ENCODE measurements at places on chromosomes 12 and 14.

GRCh38 chr14:45222485-45223262 is 30.3 kb downstream of the MIS18BP1 start:
- DNase-seq: no peak

DNA sequence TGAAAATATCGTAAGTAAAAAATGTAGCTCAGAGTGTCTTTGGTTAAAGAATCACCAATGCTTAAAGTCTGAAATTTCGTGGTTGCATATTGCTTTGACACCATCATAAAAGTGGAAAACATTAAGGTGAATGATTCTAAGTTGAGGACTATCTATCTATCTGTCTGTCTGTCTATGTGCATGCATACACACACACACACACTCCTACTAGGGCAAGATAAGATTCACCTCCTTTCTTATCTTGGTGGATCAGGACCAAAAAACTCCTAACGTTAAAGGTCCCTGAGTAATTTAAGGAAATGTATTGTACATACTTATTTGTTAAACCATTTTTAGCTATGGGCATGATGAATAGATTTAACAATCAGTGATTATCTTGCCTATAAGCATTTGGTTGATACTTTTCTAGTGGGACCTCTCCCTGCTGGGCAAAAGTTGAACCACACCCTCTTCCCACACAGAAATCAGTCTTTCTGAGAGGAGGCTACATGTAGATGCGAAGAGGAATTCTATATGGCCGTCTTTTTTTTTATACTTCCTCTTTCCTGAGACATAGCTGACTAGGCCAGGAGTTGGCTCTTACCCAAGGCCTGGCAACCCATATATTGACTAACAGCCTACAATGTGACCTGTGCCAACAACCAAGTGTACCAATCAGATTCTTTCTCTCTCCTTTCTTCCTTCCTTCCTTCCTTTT is 19.3 kb upstream of the LLPH start:
- no peak for DNase-seq

DNA sequence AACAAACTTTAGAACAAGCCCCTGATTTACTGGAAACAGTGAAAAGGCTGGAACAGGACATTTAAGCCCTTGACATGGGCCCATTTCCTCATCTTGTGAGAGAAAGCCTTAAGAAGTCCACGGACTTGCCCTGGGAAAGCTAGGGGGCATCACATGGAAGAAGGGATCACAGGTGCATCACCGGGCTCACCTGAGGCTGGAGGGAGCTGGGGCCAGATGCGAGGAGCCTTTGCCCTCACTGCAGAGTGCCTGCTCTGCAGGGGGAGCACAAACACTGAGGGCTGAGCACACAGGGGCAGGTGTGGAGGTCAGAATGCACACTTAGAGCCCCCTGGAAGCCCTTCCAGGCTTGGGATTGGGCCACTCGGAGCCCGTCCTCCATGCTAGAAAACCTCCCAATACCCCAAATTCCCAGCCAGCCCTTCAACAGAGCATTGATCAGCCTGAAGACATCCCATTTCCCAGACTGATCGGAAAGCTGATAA is 5.2 kb upstream of the KRT1 start:
- DNase-seq: no peak

GRCh38 chr12:45235087-45236025 is 19.5 kb downstream of the ANO6 start:
- no peak for DNase-seq

DNA sequence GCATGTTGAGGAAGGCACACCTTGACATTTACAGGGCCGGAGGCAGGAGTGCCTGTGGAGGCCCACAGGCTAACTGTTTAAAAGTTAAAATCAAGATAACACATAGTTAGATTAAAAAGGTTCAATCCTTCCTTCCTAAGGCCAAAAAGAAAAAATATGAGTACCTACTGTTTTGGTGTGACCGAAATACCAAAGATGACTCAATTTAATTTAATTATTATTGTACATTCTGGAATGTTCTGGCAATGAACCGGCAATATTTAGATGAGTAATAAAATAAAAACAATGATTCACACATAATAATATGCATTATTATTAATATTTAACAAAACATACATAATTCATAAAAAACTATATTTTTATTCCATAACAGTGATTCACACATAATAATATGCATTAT is 136.8 kb upstream of the NTF3 start:
- no peak for DNase-seq

GRCh38 chr14:86027144-86027543 is 497.2 kb downstream of the FLRT2 start:
- no peak for DNase-seq

- no peak for DNase-seq
These were observed 1.2 kb downstream of the MLF2 start for GRCh38 chr12:6751767-6752166.

GRCh38 chr14:105617201-105617777 is 90.9 kb downstream of the TMEM121 start:
- DNase-seq: no peak

DNA sequence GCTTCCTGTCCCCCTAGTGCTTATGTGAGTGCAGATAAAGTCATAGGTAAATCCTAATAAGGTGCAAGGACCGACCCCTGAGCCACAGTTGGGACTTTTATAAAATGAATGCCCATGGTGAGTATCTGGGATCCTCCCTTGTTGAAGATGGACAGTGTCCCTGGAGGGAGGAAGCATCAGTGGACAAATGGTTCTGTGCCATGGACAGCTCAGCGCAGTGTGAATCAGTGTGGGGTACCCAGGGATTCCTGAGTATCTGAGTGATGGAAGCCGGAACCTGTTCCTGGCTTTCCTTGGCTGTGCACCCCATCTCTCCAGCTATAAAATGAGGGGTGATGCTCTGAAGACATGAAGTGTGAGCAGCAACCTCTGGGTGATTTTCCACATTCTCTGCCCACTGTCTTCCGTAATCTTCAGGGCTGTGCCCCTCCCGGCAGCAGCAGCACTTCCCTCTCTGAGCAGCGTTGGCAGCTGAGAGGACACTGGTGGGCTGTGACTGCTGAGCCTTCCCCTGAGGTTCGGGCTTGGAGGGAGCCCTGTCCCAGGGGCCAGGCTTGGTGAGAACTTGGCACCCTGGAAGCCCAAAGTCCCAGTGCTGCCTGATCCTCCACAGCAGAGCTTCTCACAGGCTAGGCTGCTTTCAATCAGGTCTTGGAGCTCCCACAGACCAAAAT is 25.0 kb downstream of the VCPKMT start:
- no peak for DNase-seq

- DNase-seq: no peak
These were observed 42.6 kb upstream of the SYCP3 start for GRCh38 chr12:101781834-101782233.

DNA sequence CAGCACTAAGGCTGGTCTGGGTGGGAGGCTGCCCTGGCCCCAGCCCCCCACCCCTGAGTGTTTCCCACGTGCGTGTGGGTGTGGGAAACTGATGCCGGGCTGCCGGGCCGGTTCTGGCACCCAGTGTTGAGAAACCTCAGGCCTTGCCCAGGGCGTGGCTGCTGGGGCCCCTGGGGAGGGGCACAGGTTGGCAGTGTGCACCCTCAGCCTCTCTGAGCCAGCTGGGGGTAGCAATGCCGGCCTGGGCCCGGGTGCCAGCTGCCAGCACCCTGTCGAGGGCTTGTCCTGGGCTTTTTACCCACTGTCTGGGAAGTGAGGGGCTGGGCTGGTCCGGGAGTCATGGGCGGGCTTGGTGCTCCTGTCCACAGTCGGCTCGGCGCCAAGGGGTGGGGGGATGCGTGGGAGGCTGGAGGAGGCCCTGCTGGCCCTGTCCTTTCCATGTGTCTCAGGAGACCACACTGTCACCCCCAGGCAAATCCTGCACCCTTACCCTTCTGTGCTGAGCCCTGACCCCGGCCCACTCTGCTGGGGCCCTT is 15.7 kb downstream of the ASPG start:
- no peak for DNase-seq

GRCh38 chr12:12909995-12910420 is 18.6 kb downstream of the GPRC5A start:
- no peak for DNase-seq

GRCh38 chr12:89712706-89713105 is 4.1 kb upstream of the ATP2B1 start:
- no peak for DNase-seq

Data from cerebellar nuclear complex (tissue), 1 donor.